ENCODE measurements at places on chromosomes 6 and 20.

DNA sequence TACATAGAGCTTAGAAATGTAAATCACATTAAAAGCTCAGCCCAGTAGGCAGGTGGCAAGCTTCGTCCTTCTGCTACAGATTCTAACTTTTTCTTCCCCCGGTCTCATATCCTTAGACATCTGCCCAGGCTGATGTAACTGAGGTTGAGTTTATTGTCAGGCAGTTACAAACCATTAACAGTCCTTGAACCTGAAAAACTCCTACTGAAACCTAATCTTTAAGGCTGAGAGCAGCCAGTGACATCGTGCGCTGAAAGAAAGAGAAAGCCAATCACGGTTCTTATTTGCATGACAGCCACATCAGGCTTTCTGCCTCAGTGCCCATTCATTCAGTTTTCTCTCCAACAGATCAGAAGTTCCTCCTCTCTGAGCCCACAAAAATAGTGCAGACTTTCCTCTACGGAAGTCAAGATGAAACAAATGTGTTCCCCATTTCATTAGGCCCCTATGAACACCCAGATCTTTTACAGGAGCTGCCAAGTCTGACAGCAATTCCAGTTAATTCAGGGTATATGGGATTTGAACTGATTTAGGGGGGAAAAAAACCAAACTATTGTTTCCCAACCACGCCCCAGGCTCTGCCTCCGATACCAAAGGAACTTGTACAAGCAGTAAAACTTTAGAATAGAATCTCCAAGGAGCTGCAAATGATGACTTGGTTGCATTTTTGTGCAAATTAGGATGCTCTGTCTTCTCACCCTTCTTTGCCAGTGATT, at the start of gene NHSL1:
Gene NHSL1, minus strand, starts transcription at position 192 of the 716 bp plus-strand sequence. CDS start 204 bp downstream, outside the sequence.
- no peak for DNase-seq

DNA sequence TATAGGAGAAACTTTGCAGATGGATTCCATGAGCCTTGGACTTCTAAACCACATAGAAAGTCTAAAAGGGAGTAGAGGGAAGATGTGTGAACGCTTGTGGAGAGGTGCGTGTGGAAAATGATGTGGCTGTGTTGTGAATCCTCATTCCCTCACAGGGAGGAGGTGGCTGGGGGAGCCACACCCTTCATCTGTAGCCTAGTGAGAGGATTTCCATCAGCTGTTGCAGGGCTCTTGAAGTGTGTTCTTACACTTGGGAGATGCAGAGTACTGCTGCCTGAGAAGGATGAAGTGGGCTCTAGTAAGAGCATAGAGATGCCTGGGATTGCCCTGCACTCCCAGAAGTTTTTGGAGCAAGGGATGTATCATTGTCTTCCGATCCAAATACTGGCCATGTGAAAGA, 279.6 kb downstream of the QKI start:
- DNase-seq: no peak

DNA sequence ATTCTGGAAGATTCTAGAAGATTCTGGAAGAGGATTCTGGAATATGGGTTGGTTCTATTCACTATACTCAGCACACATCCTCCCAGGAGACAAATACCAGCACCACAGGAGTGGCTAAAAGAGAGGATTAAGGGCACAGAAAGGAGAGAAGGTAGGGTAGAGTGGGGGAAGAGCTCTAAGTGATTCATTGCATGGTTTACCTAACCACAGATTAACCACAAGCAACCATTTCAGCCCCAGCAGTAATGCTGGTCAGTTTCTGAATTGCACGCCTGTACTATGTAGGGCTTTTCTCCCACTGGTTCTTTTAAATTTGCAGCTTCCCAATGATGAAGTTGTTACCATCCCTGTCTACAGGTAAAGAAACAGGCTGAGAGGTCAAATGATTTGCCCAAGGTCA, 192.7 kb upstream of the PMEPA1 start:
- no peak for DNase-seq

GRCh38 chr20:40646361-40646760, 42.7 kb downstream of the MAFB start:
- DNase-seq: no peak

DNA sequence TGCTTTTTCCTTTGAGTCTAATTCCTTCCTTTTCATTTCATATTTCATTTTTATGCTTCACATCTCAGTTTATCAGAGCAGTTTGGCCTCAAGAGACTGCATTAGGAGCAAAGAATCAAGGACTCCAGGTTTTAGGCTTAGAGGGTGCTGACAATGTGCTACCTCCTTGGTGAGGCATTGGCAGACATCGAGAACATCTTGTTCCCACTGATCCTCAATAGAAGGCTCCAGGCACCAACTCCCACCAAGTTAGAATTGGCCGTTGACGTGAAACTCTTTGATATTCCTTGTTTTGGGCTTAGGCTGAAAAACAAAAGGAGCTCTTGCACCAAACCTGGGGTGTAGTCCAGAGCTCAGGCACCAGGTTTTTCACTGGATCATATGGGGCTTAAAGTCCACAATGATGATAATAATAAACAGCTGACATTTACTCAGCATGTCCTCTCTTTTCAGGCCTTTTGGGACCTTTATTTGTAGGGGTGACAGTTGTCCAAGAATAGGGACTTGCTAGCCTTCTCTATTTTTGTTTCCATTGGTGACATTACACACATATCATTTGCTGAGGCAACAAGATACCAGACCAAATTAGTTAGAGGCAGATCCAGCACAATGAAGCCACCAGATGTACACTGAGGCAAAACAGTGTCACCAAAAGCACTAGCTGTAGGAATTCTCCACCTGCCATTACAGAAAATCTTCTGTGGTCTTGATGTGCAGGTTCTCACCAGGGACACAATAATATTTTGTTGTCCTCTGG, 81.0 kb upstream of the ENPP5 start:
- no peak for DNase-seq

DNA sequence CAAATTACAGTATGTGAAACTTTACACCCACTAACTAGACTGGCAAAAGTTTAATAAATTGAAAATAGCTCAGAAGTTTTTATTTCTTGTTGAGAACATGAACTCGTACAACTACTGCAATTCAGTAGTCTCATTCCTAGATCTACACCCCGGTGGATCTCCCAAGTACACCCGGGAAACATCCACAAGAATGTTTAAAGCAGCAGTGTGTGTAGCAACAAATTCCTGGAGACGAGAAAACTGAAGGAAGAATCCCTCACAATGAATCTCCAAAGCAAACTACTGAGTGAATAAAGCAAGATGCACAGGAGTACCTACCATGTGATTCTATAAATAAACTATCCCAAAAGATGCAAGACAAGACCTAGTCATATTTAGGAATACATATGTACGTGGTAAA, 954.0 kb upstream of the MAP3K7 start:
- DNase-seq: no peak

DNA sequence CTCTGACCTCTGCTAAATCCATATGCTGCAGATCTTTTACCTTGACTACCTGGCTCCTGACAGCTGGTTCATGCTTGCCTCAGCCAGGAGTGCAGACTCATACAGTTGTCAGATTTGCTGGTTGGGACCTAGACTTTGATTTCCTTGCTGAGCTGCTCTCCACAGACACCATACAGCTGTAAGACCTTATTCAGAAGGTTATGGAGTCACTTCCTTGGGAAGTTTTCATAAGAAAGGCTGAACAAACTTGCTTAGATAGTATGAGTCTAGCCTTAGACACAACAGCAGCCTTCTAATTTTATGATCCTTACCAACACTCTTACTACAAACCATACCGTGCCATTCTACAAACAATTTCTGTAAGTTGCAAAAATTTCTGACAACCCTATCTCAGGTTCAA, 102.9 kb downstream of the EDN1 start:
- DNase-seq: no peak
